RCC 7860 (cell line): ENCODE measurements at places on chromosomes 13 and 19.

- DNase-seq: no peak
Measured at GRCh38 chr19:28128341-28128740, 1084.6 kb downstream of the UQCRFS1 start.

GRCh38 chr13:98450539-98451111 lies 126.3 kb downstream of the STK24 start:
- DNase-seq: no peak

DNA sequence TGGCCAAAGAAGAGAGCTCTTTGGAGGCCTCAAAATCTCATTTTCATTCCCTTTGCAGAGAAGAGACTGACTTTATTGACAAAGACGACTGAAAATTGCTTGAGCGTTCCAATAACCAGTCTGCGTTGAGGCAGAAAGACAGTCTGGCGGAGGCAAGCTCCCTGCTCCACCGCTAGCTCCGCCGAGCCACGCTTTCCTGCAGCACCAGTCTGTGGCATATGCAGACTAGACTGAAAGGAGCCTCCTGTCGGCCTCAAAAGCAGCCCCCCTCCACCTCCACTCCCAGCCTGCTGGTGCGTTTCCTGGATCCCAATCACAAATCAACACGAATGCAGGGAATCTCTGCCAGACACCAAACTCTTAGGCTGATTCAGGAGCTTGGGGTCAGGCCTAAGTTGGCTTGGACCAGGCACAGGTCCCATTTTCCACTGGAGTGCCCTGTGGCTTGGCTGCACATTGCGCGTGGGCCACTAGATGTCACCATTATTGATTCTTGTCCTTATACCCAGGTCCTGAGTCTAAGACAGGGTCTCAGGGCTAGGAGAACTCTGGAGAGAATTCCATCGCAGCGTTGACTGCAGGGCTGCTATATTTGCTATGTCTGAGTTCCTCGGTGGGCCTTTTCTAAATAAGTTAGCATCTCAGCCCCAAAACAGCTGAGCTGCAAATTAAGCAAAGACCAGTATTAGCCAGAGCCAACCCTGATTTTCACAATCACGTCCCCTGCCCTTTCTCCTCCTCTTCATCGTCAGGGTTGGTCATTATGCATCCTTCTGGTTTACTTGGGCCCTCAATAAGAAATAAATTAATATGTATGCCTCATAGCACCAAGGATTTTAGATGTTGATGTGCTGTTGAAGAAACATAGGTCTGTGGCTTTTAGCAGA lies 5.2 kb upstream of the ZNF507 start:
- DNase-seq: peak; percentile 22

GRCh38 chr13:33882804-33883203 lies 64.9 kb downstream of the RFC3 start:
- no peak for DNase-seq

GRCh38 chr13:43579321-43579720 lies 207.5 kb downstream of the ENOX1 start:
- no peak for DNase-seq

GRCh38 chr19:39351537-39352064 lies 9.4 kb downstream of the SAMD4B start:
- DNase-seq: no peak

GRCh38 chr13:21511849-21512248 lies 52.7 kb upstream of the ZDHHC20 start:
- DNase-seq: no peak

DNA sequence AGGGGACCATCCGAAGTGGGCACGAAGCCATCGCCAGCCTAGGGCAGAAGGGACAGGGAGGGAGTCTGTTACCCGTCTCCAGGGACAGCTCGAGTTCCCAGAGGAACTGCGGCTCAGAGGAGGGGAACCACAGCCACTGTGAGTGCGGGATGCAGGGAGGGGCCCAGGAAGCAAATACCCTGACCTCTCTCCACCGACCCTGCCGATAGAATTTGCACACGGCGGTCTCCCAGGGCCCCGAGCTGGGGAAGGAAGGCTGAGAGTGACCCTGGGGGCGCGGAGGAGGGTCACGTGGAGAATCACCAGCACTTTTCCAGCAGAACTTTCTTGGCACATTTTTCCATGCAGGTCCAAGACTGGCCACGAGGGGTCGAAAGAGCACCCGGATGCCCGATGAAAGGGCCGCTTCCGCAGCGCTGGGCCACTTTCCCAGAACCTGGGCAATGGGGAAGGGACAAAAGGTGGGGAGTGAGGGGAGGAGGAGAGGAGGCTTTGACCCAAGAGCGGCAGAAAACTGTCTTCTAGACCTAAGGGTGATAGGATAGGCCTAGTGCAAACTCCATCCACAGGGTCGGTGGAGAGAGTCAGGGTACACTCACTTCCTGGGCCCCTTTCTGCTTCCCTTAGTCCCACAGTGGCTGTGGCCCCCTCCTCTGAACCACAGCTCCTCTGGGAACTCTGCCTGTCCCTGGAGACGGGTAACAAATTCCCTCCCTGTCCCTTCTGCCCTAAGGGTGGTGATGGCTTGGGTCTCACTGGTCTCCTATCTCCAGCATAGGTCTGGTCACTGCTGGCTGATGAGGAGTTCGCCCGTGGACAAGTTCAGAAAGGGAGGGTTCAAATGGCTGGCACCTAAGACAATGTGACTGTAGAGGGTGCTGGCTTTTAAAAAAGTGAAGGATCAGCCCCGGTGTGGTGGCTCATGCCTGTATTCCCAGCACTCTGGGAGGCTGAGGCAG lies 5.3 kb upstream of the GPR4 start:
- DNase-seq: peak; percentile 33

DNA sequence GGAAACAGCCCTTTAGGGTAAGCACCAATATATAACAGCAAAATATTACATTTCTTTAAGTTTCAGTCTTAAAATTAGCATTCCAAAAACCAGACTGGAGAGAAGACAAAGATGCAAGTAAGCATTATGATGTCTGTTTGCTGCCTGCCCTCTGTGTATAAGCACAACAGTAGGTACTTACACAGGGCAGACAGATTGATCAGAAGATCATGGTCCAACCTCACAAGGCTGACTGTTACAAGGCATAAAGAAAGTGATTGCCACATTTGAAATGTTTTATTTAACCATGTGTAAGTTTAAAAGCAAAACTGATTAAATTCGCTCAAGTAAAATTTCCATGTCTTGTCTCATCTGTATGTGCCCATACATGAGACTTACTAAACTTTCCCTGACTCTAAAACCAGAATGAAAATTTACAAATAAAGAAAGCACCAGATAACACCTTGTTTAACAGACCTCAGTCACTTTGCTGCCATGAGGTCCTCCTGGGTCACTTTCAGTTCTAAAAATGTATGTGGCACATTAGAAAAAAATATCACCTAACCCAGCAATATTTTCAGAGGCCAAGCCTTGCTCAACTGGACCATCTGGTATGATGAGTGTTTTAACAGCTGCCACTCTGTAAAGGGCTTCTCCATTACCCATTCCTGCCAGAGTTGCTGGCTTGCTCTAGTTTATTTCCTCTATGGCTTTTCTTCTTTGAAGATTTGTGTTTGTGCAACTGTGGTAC lies 297.0 kb downstream of the RBM26 start:
- DNase-seq: no peak

GRCh38 chr19:1744822-1745563 lies 8.3 kb upstream of the ONECUT3 start:
- no peak for DNase-seq

- peak; percentile 89 for DNase-seq
Measured at GRCh38 chr13:35994131-35994966, 136.8 kb downstream of the DCLK1 start.

DNA sequence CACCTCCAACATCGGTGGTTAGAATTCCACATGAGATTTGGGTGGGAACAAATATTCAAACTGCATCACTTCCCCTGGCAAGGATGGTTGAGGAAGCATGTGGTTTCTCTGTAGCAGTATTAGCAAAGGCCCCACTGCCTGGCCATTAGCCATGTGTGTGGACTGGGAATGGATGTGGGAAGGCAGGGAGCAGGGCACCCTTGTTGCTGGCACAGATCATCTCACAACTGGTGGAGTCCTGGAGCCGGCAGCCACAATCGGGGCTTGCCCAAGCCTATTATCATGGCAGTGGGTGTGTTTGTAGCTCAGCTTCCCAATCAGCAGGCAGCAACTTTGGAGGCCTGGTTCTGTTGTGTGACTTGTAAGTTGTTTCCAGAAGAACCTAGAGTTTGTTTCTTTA lies 391.9 kb downstream of the DLEU7 start:
- no peak for DNase-seq

- no peak for DNase-seq
Measured at GRCh38 chr13:41675306-41675705, 218.0 kb downstream of the RGCC start.

DNA sequence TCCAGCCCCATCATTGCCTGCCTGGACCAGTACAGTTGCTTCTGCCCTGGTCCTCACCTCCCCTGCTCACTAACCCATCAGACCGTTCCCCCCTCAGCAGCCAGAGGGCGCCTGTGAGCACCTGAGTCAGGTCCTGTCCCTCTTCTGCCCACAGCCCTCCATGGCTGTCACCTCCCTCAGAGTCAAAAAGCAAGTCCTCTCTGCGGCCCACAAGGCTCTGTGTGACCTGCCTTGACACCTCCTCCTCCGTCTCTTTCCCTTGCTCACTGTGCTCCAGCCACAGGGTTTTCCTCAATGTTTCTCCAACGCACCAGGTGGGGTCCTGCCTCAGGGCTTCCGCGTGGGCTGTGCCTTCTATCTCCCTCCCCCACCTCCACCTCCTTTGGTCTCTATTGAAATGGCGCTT lies 29.4 kb upstream of the PTPRS start:
- no peak for DNase-seq

GRCh38 chr13:27523346-27524073 lies 73.1 kb upstream of the MTIF3 start:
- no peak for DNase-seq

DNA sequence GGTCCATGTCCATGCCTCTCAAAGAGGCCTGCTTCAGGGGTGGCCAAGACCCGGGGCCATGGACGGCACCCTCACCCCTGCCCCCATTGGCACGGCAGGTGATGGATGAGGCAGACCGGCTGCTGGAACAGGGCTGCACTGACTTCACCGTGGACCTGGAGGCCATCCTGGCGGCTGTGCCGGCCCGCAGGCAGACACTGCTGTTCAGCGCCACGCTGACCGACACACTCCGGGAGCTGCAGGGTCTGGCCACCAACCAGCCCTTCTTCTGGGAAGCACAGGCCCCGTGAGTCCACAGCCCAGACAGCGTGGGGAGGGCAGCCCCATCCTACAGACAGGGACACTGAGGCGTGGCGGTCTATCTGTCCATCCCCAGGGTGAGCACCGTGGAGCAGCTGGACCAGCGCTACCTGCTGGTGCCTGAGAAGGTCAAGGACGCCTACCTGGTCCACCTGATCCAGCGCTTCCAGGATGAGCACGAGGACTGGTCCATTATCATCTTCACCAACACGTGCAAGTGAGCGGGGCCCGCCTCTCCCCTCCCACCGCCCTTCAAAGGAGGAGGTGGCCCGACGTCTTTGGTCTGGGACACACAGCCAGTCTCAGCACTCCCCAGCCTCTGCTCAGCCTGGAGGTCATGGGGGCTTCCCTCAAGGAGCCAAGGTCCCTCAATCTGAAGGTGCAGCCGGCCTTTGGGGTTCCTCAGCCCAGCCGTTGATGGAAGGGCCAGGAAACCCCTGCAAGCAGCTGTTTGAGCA lies 2.9 kb downstream of the DDX49 start:
- no peak for DNase-seq

GRCh38 chr19:17475541-17476115 lies 5.3 kb downstream of the SLC27A1 start:
- no peak for DNase-seq

- DNase-seq: no peak
Measured at GRCh38 chr13:31739226-31739625, at the start of gene RXFP2. Gene RXFP2 (plus strand): TSS chr13:31739526. CDS start chr13:31739613, 87 bp downstream.

DNA sequence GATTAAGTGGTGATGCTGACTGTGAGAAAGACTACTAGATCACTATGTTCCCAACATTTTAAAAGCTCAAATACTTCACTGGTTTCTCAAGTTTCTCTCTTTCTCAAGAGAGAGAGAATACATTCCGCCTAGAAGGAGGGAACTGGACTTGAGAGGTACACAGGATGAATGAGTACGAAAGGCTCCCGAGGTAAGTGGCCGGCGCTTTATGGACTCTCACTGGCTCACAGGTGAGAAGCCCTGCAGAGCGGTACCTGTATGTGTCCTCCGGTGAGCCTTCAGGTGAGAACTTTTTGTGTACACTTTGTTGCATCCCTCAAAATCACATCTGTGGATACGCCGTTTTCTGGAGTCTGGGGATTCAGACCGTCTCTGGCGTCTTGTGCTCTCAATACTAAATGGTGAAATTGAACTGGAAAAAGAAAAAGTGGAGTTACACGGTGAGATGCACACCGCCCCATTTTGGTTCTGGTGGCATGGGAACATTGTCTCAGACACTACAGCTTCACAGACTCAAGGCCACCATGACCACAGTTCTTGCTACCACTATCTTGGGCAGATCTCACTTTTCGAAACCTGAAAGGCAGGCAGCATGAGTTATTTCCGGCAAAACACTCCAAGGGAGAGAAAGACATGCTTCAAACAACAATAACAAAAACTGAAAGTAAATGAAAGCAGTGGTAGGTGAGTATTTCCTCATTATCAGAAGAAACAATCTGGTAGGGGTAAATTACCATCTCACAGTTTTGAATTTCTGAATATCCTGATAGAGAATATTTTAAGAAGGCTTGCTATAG lies 418.9 kb downstream of the KLF12 start:
- no peak for DNase-seq

- DNase-seq: peak; percentile 22
Measured at GRCh38 chr13:99687723-99688397, 186.6 kb downstream of the TM9SF2 start.

GRCh38 chr19:43809762-43810696 lies 7.8 kb upstream of the LYPD5 start:
- peak; percentile 33 for DNase-seq

GRCh38 chr19:51158474-51159129 lies 16.5 kb downstream of the SIGLEC7 start:
- DNase-seq: peak; percentile 5

DNA sequence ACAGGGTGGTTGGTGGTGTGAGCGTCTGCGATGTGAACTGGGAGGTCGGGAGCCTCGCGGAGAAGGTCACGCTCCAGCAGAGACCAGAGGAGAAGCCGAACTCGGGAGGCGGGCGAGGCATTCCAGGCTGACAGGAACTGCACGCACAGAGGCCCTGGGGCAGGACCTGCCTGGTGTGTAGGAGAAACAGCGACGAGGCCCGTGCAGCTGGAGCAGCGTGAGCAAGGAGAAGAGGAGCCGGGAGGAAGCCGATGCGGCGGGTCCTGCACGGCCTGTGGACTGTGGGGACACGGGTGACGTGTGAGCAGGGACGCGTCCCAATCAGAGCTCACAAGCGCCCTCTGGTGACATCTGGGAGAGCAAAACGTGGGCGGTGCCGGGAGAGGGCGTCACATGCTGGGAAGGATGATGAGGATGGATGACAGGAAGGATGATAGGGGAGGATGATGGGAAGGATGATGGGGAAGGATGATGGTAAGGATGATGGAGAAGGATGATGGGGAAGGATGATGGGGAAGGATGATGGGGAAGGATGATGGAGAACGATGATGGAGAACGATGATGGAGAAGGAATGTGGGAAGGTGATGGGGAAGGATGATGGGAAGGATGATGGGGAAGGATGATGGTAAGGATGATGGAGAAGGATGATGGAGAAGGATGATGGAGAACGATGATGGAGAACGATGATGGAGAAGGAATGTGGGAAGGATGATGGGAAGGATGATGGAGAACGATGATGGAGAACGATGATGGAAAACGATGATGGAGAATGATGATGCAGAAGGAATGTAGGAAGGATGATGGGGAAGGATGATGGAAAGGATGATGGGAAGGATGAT lies 16.1 kb upstream of the MADCAM1 start:
- peak; percentile 60 for DNase-seq

GRCh38 chr19:1718420-1719291 lies 34.6 kb upstream of the ONECUT3 start:
- no peak for DNase-seq
